Motor neuron (in vitro differentiated cells): ENCODE measurements at places on chromosomes 12 and 14. TPM values are rescaled to one million over a fixed set of nuclear protein-coding genes. Genes with fewer than 3 reads are reported as not detected.

DNA sequence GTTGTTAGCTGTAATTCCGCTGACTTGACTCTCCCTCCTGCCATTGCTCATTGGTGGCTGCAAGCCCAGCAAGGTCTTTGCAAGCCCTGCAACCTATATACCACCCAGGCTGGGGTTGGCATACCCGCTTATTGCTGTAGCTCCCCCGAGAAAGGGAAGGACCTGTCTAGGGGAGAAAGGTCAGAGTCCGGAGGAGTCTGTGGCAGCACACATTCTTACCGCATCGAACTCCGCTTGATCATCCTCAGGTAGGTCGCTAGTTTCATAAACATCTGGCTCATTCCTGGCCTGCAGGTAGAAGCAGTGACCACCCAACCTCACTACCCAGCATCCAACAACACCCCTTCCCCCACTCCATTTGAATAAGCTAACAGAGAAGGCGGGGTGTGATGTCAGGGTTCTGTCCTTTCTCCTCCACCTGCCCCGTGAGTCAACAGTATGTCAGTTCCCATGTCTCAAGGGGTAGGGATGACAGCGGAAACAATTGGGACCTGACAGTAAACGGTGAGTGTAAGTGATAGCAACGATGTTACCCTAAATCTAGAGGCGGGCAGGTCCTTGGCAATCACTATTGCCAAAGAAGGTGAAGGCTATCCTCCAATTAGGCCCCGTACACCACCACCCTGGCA, 1.1 kb downstream of the DCTN2 start:
- ATAC-seq: no peak

DNA sequence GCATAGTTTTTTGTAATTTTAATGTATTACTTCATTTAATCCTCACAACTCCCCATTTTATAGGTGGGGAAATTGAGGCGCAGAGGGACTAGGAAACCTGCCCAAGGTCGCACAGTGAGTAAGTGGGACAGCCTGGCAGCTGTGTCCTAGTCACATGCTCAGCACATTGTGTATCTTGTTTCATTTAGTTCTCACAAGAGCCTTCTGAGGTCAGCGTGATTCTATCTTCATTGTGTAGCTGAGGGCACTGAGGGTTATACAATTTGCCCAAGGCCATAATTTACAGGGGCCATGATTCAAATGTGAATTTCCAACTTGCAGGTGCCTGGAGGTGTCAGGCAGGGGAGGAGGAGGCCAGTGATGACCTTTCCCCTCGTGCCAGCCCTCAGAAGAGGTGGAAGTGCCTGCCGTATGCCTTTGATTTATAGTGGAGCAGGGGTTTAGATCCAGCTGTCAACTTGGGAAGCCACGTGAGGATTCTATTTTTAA, 30.3 kb upstream of the SMOC1 start:
- no peak for ATAC-seq

GRCh38 chr14:28756269-28756883, 10.2 kb upstream of the FOXG1 start:
- no peak for ATAC-seq

DNA sequence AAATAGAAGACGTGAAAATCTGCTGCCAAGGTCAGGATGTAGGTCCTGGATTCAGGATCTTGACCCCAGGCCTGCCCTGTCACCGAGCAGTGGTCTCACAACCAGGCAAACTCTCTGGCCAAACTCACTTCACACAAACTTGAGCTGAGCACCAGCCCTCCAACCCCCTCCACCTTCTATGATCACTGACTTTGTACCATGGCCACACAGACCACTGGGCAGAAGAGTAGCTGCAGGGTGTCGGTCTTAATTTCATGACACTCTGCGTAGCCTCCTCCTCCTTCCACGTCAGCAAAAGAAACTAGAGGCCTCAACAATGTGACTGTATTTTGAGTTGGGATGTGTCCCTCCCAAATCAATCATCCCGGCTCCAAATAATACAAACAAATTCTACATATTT, 7.2 kb upstream of the TBX3 start:
- no peak for ATAC-seq

Gene NYNRIN
- 33.8 and 37.6 TPM in 2 replicates for total RNA-seq

DNA sequence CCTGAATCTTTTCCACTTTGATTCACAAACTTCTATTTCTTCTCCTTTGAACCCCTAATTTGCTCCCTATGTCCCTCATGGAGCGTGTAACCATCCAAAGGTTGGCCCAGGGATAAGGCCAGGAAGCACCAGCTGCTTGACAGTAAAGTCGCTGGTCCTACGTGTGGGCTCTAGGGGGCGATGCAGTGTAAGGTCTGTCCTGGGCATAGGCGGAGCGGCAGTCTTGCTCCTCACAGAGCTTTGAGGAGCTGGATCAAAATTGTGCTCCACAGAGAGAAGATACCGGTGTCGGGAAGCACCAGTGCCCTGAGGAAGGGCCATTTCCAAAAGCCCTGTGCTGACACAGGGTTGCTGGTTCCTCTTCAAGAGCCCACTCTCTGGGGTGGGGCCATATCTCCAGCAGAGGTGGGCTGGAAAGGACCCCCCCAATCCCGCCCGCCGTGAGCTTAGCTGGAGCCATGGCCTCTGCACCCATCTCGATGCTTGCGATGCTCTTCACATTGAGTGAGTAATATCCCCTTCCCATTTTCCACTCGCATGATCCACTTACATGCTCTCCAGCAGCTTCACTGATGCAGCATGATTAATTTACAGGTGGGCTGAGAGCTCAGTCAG, 49.9 kb upstream of the OR4E1 start:
- ATAC-seq: no peak

Gene CLEC4D
- total RNA-seq: 0.11 and 0.25 TPM in 2 replicates

GRCh38 chr12:45289245-45290215, 73.6 kb downstream of the ANO6 start:
- ATAC-seq: no peak

DNA sequence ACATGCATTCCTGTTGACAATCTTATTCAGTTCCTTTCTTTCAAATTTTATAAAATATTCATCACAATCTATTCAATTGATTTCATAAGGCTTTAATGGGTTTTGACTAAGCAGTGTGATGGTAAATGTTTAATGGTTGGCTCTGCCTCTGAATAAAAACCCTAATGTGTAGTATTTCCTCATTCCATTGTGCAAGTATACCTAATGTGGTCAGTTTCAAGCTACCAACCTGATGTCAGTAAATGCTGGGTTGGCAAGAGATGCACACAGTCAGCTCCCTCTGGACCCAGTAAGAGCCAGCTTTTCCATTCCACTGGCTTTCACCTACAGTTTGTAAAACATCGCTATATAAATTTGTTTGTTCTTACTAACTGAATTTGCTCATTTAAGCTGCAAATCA, 53.9 kb downstream of the METTL25 start:
- no peak for ATAC-seq

- no peak for ATAC-seq
Measured at GRCh38 chr12:38367506-38367905, 50.9 kb downstream of the ALG10B start.

Gene PPP1R3E
- total RNA-seq: 12.1 and 12.7 TPM in 2 replicates

GRCh38 chr12:7131502-7131866, 1.3 kb downstream of the CLSTN3 start:
- no peak for ATAC-seq

DNA sequence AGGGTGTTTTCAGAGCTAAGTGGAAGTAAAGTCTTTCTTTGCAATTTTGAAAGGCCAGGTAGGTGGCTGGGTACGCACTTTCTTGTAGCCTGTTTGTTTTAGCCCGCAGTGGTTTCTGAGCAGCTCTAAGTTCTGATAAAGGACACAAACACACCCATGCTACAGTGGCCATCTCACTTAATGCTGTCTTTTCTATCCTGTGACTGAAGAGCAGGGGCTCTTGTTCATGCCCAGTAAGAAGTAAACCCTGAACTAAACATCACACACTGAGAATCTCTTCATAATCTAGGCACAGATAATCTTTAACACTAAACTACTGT, 427.2 kb downstream of the RAD51B start:
- no peak for ATAC-seq

Gene GDF3
- total RNA-seq: not detected in 2 replicates

Gene GLT1D1
- total RNA-seq: 0.43 and 0.73 TPM in 2 replicates

- no peak for ATAC-seq
Measured at GRCh38 chr12:4915752-4916151, 6.0 kb downstream of the KCNA1 start.

Gene SYNDIG1L
- total RNA-seq: 0.71 and 0.74 TPM in 2 replicates

Gene IKZF4
- total RNA-seq: 3.5 and 3.9 TPM in 2 replicates

DNA sequence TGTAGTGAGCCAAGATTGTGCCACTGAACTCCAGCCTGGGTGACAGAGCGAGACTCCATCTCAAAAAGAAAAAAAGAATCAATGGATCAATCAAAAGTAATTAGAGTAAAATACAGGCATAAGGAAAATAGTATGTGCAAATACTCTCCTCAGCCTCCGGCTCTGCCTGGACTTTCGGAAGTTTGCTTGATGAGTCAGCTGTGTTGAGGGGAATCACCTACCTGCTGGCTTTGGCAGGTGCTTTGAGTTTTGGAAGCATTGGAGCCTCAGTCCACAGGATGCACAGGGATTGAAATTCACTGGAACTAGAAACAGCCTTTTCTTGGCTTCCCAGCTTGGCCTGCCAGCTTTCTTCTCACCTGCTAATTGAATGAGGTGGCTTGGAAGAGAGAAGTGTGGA, 268.2 kb downstream of the PCNX1 start:
- no peak for ATAC-seq

Gene BLOC1S1
- total RNA-seq: 110 and 115 TPM in 2 replicates

- no peak for ATAC-seq
Measured at GRCh38 chr14:77436042-77436441, 12.7 kb upstream of the NOXRED1 start.

- ATAC-seq: peak; percentile 32
Measured at GRCh38 chr14:90491911-90492531, 95.2 kb downstream of the CALM1 start.

GRCh38 chr12:101878243-101878821, 952 bp downstream of the DRAM1 start:
- no peak for ATAC-seq

- ATAC-seq: no peak
Measured at GRCh38 chr12:121494093-121494787, 86.6 kb downstream of the KDM2B start.

DNA sequence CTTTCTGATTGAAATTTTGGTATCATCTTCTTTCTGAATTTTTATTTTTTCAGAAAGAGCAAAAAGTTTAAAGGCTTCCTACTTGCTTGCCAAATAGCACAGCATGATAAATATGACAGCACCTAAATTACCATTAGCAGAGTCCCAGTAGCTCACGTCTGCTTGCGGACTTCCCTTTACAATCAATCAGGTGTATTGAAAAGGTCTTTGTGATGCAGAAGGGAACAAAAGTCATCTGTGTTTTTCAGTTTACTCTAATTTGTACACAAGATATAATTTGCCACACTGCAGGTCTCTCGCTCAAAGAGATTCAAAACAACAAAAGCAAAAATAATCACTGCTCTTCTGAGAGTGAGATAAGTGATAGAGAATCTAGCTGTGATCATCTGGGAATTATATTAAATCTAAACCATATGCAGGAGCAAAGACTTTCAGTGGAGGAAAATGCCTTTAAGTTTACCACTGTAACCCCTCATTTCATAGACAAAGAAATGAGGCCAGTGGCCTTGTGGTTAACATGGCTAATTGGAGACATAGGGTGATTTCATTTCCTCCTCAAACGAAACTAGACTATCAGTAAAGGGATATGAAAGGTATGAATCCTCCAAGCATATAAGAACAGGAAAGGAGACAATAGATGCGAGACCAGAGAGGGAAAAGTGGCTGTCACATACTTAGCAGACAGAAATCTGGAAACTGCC, 240.8 kb upstream of the TMPO start:
- ATAC-seq: no peak

Gene CAPZA3
- not detected in 2 replicates for total RNA-seq

DNA sequence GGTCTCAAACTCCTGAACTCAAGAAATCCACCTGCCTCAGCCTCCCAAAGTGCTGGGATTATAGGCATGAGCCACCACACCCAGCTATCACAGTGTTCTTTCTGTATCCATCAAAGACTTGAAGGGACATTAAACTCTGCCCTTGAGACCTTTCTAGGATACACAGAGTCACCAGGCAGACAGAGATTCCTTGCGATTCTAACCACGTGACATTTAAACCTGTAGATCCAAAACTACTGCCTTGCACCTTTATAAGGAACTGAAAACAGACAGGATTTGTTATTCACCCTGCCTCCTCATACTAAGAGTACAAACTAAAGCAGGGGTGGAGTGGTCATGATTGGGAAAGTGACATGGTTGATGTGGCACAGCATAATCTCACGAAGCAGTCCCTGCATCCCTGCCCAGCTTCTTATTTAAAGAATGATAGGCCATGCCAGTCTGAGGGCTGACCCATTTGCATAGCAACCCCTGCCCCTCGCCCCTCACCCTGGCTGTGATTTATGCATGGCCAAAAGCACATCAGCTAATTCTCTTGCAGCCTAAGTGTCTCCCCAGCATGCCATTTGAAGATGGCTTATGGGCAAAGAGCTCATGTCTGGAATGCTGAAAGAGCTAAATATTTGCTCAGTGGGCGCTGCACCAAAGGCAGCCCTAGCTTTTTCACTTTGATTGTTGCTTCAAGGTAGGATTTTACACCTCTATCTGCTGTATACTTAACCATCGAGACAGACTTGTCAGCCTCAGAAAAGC, 43.2 kb upstream of the MYBPC1 start:
- no peak for ATAC-seq

Gene BMP4
- 1.8 and 2.1 TPM in 2 replicates for total RNA-seq

Gene ZDHHC22
- 0.13 and 1.7 TPM in 2 replicates for total RNA-seq

GRCh38 chr12:93980711-93981110, 167.7 kb upstream of the PLXNC1 start:
- ATAC-seq: no peak

DNA sequence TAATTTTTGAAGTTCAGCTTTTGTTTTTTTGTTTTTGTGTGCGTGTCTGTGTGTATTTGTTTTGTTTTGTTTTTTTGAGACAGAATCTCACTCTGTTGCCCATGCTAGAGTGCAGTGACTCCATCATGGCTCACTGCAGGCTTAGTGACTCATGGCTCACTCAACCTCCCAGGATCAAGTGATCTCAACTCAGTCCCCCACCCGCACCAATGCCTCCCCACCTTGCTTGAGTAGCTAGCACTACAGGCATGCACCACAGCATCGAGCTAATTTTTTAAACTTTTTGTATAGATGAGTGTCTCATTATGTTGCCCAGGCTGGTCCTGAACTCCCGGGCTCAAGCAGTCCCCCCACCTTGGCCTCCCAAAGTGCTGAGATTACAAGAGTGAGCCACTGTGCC, 981.4 kb downstream of the BCL11B start:
- ATAC-seq: no peak

Gene KCNA5
- 0.17 and 0.23 TPM in 2 replicates for total RNA-seq

DNA sequence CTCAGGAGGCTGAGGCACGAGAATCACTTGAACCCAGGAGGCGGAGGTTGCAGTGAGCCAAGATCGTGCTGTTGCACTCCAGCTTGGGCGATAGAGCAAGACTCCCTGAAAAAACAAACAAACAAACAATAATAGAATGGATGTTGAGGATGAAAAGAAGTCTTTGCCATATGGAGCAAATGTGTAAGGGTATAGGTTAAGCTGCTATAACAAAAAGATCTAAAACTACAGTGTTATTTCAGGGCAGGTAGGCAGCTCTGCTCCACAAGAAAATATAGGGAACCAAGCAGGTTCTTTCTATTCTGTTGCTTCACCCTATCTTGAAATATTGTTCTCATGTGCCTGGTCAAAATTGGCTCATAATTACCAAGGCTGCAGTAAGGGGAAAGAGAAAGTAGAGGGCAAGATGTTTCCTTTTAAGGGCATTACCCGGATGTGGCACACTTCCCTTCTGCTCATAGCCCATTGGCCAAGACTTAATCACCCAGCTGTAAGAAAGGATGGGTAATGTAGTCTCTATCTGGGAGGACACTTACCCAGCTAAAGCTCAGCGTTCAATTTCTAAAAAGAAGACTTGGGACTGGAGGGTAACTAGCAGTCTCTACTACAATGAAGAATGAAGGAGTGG, 23.5 kb downstream of the SDSL start:
- no peak for ATAC-seq
